CD4-positive, alpha-beta T cell treated with Interleukin-12 subunit alpha and Interleukin-12 subunit beta, for 1 hour (primary cell): ENCODE measurements at places on chromosomes 1 and 21.

- DNase-seq: no peak
These were observed 360.4 kb upstream of the LYPLAL1 start for GRCh38 chr1:218813237-218813636.

DNA sequence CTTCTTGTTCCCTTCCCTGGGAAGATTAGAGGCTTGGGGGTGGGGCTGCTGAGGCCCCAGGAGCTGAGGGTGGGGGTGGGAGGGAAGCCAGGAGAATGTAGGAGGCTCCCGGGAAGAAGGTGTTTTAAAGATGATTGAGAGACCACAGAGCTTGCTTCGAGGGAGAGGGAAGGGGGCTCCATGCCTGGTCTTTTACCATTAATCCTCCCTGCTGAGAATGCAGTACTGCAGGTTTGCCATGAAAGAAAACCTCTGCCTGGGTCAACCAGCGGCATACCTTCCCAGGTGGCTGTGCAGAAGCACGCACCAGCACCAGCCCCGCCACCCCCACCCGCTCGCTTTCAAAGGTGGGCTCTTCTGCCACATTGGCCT lies 15.4 kb downstream of the ABCA4 start:
- DNase-seq: no peak

GRCh38 chr1:153968972-153969371 lies 1.3 kb downstream of the CREB3L4 start:
- no peak for DNase-seq

- no peak for DNase-seq
These were observed 761 bp upstream of the UBE2J2 start for GRCh38 chr1:1274299-1274930.

DNA sequence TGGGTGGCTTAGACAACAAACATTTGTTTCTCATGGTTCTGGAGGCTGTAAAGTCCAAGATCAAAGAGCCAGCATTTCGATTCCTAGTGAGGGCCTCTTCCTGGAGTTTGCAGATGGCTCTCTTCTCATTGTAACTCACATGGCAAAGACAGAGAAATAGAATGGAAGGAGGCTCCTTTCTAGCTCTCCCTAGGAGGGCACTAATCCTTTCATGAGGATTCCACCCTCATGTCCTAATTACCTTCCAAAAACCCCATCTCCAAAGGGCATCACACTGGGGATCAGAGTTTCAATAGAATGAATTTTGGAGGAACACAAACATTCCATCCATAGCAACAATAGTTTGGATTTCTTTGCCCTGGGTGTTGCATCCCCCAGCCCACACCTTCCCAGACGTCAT lies 247.3 kb downstream of the TTLL7 start:
- DNase-seq: no peak

DNA sequence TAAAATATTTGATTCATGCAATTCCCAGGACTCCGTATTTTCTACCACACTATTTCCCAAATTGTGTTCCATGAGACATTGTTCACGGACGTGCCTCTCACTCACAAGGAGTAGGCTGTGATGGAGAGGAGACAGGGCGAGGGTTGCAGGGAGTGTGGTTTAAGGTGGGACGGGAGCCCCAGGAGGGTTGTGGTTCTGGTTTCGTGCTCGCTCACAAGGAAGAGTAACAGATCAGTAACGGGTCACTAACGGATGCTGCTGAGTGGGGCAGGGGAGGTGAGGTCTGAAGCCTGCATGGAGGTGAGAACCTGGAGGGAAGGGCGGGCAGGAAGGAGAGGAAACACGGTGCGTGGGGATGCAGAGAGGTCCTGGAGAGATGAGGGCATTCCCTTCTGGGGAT lies 28.8 kb downstream of the TFF3 start:
- no peak for DNase-seq

DNA sequence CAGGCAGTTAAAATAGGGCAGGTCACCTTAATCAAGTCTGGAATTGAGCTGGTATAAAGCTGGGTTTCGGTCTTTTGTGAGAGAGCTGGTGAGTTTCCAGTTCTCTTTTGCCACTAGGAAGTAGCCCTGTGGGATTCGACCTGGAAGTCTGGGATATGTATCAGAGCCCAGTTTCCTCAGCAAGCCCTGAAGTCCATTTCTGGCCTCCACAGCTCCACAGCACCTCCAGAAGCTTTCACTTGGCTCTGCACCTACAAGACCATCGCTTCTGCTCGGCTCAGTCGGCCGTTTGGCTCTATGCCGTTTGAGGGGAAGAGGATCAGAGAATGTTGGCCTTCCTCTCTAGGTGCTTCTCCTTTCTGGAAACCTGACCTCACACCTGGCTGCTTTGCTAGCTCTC lies 148.0 kb downstream of the GALNT2 start:
- no peak for DNase-seq

DNA sequence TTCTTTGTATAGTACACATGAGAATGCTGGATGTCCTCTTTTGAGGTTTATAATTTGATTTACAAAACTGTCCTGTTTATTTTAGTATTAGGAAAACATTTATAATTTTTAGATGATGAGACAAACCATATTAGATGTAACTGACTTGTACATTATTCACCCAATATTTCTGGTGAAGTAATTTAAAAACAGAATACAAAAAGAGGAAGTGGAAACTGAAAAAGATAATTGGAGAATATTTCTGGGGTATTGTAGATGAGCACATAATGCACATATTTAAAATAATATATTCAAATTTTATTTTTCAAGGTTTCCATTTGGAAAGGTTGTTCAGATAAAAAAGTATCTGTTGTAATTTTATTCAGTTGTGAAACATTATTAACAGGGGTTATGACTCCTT lies 40.7 kb downstream of the XPR1 start:
- no peak for DNase-seq

DNA sequence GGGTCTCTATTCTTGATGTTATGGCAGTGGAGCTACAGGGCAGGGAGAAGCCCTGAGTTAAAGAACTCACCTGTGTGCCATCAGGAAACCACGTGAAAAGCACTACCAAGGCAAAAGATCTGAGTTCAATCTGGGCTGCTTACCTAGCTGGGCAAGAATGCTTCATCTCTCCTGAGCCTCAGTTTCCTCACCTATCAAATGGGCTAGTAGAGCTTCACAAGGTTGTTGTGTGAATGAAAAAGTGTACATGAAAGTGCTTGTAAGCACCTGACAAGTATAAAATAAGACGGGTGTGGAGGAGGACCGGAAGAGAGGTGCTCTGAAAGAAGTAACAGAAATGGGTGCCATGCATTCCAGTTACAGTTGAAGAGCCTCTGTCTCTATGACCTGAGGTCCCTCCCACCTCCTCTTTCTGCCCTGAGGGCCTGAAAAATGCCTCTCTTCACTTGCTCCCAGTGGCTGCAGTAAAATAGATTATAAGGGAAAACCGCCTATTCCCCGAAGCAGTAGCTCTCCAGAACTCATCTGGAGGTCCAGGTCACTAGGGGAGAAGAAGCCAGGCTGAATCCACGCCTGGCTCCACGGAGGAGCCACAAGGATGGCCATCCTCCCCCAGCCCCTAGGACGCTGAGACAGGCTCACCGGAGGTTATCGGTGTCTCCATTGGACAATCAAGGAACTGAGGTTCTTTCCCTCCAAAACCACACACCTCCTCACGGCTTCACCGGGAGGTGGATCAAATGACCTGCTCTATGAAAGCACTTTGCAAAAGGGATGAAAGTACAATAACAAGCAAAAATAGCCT lies 1.4 kb downstream of the GPR161 start:
- no peak for DNase-seq

DNA sequence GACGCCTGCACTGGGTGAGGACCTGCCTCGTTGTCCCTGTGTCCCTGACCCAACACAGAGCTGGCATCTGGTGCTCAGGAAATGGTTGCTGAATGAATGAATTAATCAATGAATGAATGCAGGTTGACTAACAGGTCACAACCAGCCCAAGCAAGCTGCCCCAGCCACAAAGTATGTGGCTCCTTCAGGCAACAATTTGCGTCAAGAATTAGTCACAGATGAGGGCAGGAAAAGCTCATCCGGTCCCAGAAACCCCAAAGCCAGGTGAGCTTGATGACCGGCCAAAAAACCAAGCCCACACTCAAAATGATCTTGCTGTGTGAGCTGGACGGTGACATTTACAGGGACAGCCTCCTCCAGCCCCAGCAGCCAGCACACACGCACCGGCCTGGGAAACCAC lies 40.6 kb upstream of the GPR153 start:
- DNase-seq: no peak

DNA sequence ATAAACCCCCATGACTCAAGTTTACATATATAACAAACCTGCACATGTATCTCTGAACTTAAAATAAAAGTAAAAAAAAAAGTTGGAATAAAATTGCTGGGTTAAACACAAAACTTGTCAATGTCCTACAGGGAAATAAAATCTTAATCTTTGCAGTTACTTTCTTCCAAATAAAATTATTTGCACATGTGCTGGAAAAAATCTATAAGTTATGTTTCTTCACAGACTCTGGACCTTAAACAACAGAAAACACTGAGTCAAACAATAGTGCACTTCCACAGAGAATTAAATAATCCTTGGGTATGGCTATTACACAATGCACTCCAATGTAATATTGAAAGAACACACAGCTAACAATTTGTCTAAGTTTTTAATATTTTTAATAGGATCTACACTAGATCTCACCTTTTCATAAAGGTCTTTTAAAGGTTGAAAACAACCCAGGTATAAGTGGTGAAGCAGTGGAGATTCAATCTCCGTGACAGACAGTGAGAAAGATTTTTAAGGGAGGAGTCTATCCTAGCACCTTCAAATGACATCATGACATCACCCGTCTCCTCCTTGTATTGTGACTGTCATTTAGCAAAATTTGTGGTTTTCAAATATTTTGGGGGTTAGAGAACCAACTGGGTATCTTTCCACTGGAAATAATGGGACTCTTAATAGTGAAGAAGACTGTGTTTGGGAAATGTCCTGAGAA lies 25.2 kb upstream of the FGGY start:
- no peak for DNase-seq

GRCh38 chr1:37476087-37476452 lies 1.7 kb downstream of the ZC3H12A start:
- DNase-seq: peak; percentile 15

DNA sequence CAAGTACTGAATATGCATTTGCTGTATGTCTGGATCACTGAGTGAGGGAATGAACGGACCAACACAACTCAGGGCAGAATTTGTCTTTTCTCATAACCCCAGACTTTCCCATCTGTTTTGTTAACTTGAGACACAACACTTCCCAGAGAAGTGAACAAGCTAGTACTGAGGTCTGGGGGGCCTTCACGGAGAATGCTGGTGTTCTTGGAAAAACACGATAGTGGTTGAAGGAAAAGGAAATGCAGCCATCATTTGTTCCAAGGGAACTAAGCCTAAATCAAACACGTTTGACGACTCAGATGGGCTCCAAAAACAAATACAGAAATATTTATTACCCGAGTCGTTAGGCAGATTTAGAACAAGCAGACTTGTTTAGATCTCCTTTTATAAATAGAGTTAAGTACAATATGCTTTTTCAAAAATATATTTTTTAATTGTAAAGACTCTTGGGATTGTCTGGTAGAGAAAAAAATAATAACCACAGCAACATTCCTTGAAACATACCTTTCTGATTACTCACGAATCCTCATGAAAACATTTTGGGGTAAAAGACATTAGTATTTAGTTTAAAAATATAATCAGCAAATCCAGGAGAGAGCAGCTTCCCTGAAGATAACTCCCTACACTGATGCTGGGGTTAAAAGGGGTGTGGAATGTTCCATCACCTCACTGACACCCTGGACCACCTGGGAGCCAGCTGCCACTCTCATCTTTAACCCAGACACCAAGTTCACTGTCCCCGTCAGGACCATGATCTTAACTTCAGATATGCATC lies 427.7 kb upstream of the RUNX1 start:
- no peak for DNase-seq

DNA sequence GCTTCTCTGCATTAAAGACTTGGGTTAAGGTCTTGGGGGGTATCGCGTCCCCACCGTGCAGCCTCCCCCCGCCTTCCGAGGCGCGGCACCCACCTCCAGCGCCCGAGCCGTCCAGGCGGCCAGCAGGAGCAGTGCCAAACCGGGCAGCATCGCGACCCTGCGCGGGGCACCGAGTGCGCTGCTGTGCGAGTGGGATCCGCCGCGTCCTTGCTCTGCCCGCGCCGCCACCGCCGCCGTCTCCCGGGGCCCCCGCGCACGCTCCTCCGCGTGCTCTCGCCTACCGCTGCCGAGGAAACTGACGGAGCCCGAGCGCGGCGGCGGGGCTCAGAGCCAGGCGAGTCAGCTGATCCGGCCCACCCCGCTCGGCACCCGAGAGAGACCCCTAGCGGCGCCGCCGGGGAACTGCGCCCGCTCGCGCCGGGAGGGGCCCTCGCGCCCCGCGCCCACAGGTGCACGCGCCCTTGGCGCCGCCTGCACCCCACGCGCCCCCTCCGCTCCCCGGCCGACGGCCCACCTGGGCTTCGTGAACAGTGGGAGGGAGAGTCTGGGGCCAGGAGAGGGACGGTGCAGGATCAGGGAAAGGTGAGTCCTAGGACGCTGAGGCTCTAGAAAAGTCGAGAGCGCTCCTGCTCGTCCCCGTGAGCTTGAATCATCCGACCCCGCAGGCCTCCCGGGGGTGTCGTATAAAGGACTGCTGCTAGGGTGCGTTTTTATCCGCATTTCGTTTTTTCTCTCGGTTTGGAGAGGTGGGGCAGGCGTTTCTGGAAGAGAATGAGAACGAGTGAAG lies at the start of gene APP:
Gene APP (minus strand): TSS at position 300 of the 787 bp plus-strand sequence. CDS start 150 bp downstream, at position 150.
- DNase-seq: peak; percentile 88
